Stimulated activated CD8-positive, alpha-beta memory T cell treated with anti-CD3 and anti-CD28 coated beads, Interleukin-4, amount 100 ng/mL, for 24 hours (primary cell): ENCODE measurements at places on chromosomes 11 and 22.
A peak's percentile ranks its signal among the peaks of the same experiment; 100 is the strongest.

DNA sequence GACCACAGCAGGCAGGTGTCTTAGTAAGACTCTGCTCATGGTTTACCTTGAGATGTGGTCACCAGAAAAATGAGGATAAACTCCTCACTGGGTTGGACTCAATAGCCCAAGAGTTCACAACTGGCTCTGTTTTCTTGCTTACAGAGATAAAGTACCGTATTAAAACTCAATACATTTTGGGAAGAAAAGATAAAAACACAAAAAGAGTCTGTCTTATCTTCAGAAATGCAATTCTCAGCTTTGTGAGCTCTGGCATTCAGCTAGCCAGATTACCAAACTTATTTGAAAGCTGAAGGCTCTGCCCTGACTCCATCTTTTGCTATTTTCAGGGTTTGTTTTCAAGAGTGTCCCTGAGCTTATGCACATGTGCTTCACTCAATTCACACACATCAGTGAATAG, 75.4 kb downstream of the PHF21A start:
- no peak for DNase-seq

- DNase-seq, result no peak
These were observed 69.8 kb upstream of the NNMT start for GRCh38 chr11:114226356-114226755.

- DNase-seq, result no peak
These were observed 682 bp downstream of the LARGE1 start for GRCh38 chr22:33919391-33920196.

DNA sequence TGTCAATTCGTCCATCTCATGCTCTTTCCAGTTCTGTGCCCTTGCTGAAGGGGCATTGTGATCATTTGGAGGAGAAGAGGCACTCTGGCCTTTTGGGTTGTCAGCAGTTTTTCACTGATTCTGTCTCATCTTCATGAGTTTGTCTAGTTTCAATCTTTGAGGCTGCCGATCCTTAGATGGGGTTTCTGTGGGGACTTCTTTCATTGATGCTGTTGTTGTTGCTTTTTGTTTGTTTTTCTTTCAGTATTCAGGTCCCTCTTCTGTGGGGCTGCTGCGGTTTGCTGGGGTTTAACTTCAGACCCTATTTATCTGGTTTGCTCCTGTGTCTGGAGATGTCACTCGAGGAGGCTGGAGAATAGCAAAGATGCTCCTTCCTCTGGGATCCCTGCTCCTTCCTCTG, 224.3 kb downstream of the JRKL start:
- no peak for DNase-seq

- no peak for DNase-seq
These were observed 249.1 kb downstream of the MIAT start for GRCh38 chr22:26906464-26906863.

GRCh38 chr11:65277631-65278277, 16.0 kb downstream of the POLA2 start:
- no peak for DNase-seq

DNA sequence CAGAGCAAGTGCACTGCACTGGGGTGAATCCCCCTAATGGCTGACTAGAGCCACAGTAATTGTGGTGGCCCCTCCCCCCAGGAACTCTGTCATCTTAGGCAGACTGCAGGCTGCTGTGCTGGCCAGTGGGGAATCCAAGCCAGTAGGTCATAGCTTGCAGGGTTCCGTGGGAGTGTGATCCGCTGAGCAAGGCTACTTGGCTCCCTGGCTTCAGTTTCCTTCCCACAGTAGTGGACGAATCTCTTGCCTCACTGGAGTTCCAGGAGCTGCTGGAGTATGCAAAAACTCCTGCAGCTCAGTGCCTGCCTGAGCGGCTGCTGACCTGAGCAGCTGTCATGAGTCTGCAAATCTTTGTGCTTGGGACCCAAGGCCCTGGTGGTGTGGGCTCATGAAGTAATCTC, 13.2 kb downstream of the OOSP3 start:
- no peak for DNase-seq

- no peak for DNase-seq
These were observed 2.3 kb upstream of the ALKBH8 start for GRCh38 chr11:107567739-107568335.

DNA sequence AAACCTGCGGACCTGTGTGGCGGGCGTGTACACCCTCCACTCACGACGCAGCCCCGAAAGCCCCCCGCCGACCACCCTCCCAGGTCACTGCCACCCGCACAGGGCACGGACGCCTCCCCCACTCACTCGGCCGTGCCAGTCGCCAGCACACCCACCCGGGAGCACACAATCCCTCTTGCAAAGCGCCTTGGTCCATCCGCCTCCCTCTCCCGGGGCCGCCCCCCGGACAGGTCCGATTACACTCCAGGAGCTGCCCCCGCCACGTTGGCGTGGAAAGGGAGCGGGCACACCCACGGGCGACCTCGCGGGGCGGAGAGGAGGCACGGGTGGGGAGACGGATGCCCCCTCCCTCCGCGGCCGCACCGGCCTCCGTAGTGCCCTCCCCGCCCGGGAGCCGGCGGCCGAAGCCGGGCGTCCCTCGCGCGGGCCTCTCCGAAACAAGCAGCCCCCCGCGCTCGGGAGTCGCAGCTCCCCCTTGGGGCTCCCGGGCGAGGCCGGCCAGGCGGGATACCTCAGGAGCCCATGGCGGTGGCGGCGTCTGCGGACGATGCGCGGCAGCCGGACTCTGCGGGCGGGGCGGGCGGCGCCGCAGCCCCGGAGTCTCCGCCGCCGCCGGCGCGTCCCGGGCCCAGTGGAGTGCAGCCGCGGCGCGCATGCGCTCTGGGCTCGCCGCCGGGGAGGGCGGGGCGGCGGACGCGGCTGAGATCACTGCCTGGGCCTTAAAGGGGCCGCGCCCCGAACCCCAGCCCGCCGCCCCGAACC, at the start of gene TMEM184B:
TSS of gene TMEM184B (minus strand) at position 638 of the 762 bp plus-strand sequence. CDS start 25,049 bp downstream, outside the sequence.
- DNase-seq, result peak; percentile 74

DNA sequence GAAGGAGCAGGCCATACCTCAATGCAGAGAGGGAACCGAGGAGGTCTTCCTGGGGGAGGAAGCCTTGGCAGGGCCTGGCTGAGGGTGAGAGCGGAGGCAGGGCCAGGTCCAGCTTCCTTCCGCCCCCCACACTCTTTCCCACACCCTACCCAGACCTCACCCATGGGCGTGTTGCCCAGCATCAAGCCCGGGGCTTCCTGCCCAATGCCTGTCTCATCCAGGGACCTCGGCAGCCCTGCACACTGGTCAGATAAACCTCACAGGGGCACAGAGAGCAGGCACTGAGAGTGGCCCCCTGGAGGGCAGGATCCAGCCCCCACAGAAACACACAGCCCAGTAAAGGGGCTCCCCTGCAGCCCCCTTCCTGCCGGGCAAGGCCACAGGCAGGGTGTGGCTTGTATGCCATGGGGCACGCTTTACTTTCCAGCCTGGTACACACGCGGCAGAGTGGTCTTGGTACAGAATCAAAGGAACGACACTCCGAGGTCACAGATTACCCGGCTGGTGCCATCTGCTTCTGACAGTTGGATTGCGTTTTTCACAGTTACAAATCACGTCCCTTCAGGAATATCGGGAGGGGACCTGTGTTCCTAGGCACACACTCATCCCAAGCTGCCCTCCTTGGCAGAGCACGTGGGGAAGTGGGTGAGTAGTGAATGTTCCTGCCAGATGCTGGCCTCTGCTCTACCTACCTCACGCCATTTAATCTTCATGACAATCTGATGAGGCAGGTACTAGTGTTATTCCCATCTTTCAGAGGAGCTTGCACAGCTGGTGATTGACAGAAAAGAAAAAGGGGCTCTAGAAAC, 20.0 kb upstream of the CD5 start:
- DNase-seq, result no peak

DNA sequence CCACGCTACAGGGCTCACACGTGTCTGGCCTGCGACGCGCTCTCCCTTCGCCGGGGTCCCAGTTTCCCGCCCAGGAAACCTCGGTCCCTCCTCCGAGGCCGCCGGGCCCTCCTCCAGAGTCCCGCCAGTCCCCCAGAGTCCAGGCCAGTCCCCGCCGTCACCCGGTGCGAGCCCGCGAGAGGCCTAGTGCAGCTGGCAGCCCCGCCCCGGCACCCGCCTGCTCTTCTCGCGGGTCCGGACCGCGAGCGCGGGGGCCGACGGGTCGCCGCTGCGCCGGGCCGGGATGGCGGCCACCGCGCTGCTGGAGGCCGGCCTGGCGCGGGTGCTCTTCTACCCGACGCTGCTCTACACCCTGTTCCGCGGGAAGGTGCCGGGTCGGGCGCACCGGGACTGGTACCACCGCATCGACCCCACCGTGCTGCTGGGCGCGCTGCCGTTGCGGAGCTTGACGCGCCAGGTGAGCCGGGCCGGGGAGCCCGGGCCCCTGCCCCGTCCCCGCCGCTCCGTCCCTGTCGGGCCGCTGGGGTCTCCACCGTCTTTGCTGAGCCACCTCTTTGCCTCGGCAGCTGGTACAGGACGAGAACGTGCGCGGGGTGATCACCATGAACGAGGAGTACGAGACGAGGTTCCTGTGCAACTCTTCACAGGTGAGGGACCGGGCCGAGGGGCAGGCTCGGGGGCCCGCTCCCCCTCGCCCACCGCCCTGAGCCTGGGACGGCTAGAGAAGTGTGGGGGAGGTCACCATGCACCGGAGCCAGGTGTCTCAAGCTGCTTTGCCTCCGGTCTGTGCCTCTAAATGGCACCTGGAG, at the start of gene PTPMT1:
TSS of gene PTPMT1 (plus strand) at position 260 of the 809 bp plus-strand sequence. CDS start at position 284, 24 bp downstream.
- peak; percentile 56 for DNase-seq

- no peak for DNase-seq
These were observed 473.0 kb downstream of the BRD1 start for GRCh38 chr22:49354516-49355210.

- no peak for DNase-seq
These were observed 29.2 kb downstream of the USP35 start for GRCh38 chr11:78217650-78218541.

DNA sequence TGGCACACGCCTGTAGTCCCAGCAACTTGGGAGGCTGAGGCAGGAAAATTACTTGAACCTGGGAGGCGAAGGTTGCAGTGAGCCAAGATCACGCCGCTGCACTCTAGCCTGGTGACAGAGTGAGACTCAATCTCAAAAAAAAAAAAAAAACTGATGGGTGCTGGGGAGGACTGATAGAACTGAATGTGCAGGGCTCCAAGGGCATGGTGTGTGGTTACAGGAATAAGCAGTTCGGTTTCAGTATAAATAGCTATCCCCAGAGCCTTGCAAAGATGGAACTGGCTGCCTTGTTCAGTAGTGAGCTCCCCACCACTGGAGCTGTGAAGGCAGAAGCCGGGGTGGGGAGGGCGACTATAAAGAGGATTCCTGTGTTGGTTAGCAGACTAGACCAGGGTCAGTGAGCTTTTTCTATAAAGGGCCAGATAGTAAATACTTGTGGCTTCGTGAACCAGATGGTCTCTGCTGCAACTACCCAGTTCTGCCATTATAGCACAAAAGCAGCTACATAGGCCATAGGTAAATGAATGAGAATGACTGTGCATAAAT, 5.9 kb downstream of the TOM1 start:
- DNase-seq, result no peak

GRCh38 chr11:35919244-35919643, 24.6 kb upstream of the LDLRAD3 start:
- DNase-seq, result no peak

DNA sequence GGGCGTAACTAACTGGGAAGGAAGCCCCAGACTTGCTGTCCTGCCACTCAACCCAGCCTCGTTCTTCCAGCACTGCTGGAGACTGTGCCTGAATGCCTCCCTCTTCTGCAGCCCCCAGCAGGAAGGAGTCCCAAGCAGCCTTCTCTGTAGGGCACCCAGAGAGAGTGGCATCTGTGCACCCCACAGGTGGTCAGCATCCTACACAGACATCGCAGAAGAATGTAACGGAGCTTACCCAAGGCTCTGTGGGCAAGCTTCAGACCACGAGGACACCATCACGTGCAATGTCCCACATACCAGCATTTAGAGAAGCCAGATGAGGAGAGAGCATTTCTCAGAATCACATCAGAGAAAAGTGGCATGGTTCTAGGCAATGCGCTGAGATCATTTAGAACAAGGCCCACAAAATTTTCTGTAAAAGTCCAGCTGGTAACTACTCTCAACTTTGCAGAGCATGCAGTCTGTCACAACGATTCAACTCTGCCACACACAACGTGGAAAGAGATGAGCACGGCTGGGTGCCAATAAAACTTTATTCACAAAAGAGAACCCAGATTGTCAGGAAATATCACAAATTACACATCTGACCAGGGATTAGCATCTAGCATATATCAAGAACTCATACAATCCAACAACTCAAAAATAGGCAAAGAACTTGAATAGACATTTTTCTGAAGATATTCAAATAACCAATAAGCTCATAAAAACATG, 33.4 kb downstream of the SHANK2 start:
- no peak for DNase-seq

- DNase-seq, result no peak
These were observed 40.5 kb downstream of the PITPNB start for GRCh38 chr22:27878541-27878940.
